ENCODE measurements at places on chromosomes 11 and 22. TPM values are rescaled to one million over a fixed set of nuclear protein-coding genes. Genes with fewer than 3 reads are reported as not detected.

The FJX1 gene
- 37.0 TPM for total RNA-seq

The CXCR5 gene
- total RNA-seq: not detected

The SPECC1L gene
- 34.0 TPM for total RNA-seq

The WBP2NL gene
- total RNA-seq: not detected

The LMO1 gene
- total RNA-seq: not detected

The CDON gene
- total RNA-seq: 10.3 TPM

The MGAT3 gene
- not detected for total RNA-seq
